ENCODE measurements at places on chromosomes 1 and 21.

DNA sequence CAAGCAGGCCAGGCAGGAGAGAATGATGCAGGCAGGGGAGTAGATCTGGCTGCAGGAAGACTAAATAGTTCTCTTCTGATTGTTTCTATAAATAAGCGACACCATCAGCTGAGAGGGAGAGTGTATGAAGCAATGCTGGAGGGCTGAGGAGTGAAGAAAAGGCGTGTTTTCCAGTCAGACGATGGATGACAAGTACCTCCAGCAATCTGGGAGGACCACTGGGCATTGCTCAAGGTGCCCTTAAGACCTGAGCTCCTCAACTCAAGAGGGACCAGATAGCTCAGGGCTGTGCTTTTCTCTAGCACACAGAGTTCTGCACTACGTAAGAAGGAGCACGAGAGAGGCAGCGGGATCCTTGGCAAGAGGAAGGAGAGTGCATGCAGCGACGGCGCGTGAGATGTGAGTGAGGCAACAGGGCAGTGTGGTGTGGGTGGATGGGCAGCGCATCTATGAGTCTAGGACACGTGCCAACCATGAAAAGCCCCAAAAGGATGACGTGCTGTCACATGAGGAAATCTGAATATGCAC lies 36.0 kb downstream of the PABPC4 start:
- DNase-seq, result no peak

GRCh38 chr1:244283772-244284171 lies 167.9 kb downstream of the ADSS2 start:
- DNase-seq, result no peak

DNA sequence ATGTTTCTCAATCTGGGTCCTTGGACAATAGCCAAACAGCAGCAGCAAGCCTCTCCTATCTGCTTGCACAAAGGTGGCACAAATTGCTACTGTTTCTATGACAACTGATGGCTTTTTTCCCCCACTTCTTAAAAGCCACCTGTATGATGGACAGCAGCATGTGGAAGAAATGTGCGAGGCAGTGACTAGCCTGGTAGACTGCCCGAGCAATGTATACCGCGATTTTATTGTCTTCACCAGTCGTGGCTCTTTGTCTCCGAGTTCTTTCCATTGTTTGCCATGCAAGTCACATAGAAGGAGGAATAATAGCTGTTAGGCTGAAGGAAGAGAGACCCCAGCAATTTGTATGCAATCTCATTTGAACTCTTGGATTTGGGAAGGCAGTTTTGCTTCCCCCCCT lies 79.4 kb downstream of the S1PR1 start:
- no peak for DNase-seq

DNA sequence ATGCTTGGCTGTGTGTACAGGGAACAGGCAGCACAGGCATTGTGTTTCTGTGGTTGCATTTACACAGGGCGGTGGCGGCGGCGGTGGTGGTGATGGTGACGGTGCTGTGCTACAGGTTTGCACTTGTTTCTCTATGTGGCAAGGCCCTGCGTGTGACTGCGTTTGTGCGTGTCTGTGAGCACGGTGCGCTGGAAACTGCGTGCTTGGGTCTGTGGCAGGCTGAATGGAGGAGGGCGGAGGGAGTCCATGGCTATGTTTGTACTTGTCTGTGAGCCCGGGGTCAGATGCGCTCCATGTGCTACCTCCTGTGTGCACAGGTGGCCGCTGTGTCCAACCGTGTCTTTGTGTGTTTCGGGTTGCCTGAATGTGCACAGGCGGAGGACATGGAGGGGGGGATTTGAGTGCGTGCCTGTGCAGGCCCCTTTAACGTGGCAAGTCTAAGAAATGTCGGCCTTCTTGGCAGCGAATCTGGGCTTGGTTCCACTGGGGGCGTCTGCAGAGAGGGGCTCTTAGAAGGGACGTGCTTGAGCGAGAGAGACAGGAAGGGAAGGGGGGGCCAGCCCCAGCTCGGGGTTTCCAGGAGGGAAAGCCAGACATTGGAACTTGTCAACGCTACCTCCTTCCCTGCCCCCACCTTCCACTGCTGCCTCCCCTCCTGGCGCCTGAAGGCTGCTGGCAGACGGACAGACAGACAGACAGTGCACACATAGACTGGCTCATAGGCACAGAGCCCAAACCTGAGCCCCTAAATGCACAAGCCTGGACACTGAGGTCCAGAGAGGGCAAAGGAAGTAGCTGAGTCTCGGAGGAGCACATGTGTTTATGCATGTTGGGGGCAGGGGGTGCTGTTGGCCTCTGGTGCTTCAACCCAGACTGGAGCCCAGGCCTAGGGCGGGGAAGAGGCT lies 32.7 kb upstream of the WASF2 start:
- DNase-seq, result peak; percentile 68

DNA sequence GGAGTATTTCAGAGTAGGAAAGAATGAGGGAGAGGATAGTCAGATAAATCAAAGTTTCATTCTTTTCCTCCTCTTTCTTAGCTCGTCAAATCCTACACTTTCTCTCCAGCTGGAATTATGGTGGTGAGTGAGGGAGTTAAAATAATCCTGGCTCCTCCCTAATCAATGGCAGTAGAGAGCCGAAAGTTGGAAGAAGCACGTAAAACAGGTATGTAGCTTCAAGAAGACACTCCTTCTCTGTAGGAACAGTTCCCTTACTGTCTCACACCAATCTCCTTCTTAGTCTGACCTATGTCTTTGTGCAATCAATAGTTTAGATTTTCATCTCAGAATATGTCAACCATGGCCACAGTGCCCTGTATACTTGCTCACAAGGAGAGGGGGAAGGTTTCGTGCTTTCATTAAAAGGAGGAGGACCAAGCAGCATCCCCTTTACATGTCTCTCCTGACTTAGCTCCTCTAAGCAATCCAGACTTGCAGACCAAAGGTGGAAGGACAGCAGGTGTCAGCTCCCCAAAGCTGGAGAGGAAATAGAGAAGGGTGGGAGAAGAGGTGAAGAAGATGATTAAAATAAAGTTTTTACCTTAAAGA lies 878 bp downstream of the MINDY1 start:
- DNase-seq, result no peak

- no peak for DNase-seq
These were observed 19.3 kb downstream of the C1orf52 start for GRCh38 chr1:85240174-85240601.

- no peak for DNase-seq
These were observed 189.6 kb upstream of the PTGFR start for GRCh38 chr1:78301141-78301540.

DNA sequence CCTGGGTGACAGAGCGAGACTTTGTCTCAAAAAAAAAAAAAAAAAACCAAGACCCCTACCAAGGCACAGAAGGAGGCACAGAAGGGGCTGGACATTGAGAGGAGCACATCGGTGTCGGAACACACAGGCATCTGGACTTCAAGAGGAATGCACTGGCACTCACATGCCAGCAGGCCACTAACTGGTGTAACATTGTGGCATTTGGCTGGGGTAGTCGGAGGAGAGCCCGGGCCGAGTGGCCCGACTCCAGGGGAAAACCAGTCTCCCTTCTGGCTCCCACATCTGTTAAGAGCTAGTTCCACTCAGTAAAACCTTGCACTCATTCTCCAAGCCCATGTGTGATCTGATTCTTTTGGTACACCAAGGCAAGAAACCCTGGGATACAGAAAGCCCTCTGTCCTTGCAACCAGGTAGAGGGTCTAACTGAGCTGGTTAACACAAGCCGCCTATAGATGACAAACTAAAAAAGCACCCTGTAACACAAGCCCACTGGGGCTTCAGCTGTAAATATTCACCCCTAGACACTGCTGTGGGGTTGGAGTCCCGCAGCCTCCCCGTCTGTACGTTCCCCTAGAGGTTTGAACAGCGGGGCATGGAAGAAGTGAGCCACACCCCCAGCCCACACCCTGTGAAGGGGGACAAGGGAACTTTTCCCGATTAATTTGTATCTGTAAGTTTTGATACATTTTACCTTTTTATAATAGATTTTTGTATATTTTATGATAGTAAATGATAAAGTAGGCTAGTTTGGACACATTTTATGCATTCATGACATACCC lies 17.2 kb upstream of the AKIRIN1 start:
- DNase-seq, result no peak

DNA sequence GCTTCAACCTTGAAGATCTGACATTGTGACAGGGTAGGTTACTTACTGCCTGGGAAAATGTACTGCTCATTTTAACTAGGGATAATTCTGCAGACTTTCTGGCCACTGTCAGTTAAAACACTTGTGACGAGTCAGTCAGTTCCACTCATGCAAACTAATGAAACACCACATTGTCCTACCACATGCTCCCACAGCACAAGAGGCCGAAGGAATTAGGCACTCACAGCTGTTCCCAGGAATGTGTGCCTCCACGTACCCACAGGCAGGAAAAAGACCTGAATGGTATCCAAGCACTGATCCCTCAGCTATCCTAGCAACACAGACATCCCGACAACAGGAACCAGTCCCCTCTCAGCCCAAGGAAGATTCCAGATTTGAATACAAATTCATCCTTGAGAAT lies 12.3 kb downstream of the BCAR3 start:
- no peak for DNase-seq

- DNase-seq, result peak; percentile 61
These were observed 28.5 kb downstream of the TNN start for GRCh38 chr1:175095978-175096607.

DNA sequence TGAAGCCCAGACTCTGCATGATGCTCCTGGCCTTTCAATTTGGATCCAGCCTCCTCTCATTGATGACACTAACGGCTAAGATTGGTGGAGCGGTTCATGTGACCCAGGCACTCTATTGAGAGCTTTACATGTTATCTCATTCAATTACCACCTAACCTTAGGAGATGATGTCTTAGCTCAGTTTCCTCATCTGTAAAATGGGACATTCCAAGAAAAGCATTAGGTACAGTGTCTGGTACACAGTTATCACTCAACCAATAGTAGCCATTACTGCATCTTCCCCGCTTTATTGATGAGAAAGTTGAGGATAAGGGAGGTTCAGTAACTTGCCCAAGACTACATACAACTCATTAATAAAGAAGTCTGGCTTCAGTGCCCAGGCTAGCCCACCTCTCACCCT lies 17.0 kb downstream of the HEYL start:
- DNase-seq, result no peak

- no peak for DNase-seq
These were observed 91.5 kb downstream of the TIAM1 start for GRCh38 chr21:31252611-31253010.

DNA sequence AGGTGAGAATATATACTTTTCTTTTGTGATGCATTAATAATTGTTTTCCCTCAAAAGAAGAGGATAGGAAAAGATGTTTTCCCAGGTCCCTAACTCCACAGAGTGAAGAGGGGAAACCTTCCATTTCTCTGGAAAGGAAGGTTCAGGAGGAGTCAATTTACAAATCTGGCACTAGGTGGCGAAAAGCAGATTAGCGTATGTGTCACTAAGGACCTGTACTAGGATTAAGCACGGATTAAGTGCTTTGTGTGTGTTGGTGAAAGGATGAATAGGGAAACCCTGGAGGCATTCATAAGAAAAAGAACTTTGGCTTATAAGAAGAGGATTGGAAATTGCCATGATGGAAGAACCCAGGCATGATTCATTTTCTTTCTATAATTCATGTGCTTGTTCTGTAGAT lies 410.1 kb upstream of the PLXNA2 start:
- DNase-seq, result peak; percentile 29

- DNase-seq, result no peak
These were observed 76.3 kb upstream of the LMO4 start for GRCh38 chr1:87252406-87252805.

- DNase-seq, result no peak
These were observed at the start of gene KLHDC8A for GRCh38 chr1:205356440-205357139. Gene KLHDC8A (minus strand): TSS chr1:205356922. CDS start chr1:205343604, 13,318 bp downstream.

- peak; percentile 58 for DNase-seq
These were observed 11.7 kb downstream of the NR5A2 start for GRCh38 chr1:200038981-200039848.

DNA sequence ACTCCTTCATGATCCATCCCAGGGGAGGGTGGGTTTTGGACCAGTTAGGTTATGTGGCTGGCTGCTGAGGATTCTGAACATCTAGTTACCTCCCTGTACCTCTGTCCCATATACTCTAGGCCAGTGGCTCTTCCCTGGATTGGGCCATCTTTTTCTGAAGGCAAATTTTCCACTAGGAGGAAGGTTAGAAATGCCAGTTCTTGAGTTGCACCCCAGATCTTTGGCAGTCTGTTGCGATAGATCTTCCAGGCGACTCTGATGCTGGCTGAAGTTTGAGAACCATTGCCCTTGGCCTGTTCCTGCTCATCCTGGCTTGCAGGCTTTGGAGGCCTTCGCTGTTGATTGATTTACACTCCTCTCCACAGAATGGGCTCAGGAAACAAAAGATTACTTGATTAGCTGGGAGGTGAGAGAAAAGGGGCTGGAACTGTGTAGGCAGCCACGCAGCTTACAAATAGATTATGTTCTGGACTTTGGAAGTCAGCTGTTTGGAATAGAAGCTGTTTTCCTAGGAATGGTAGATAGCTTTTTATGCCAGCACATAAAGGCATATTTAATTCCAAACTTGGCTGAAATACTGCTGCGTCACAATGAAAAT lies 110.1 kb downstream of the MRPS6 start:
- DNase-seq, result no peak

DNA sequence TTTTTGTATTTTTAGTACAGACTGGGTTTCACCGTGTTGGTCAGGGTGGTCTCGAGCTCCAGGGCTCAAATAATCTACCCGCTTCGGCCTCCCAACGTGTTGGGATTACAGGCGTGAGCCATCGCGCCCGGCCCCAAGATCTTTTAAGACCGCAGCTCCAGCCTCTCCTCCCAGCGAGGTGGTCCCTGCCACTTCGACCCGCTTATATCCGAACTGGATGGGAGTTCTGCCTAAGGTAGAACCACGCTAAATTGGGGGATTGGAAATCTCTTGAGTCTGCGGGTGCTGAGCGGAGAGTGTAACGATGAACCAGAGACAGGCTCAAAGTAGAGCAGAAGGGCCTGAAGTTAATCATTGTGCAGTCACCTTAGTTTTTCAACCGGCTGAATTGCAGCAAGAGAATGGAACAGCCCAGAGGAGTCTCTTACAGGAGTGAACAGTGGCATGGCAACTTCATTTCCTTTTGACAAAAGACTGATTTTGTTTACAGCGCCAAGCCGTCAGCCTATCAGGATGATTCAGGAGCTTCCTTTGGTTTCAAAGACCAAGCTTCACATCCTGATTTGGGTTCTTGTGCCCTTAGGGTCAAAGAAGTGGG lies 726 bp upstream of the CYB5R1 start:
- DNase-seq, result peak; percentile 50

GRCh38 chr21:15333951-15334350 lies 269.2 kb upstream of the NRIP1 start:
- DNase-seq, result no peak

DNA sequence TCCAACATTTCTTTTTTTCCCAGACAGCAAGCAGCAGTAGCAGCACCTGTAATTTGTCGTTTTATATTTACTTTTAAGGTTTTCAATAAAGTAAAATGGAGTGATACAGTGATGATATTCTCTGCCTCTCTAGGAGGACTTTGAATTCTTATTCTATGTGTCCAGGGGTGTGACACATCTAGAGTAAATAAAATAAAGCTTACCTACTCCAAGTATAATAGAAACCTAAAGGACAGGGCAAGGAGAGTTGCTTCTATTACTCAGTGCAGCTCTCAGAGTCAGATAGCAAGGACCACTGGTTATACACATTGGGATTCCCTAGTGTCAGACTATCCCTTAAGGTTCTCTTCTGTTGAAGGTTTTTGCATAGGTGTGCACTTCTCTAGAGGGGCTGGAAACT lies 95.9 kb downstream of the LMO4 start:
- DNase-seq, result peak; percentile 11

- DNase-seq, result no peak
These were observed 81.6 kb upstream of the AK4 start for GRCh38 chr1:65066419-65066765.
